NCI-H774 (cell line): ENCODE measurements at places on chromosomes 7 and 10.
A peak's percentile ranks its signal among the peaks of the same experiment; 100 is the strongest.

GRCh38 chr7:94476251-94476840 is 33.3 kb upstream of the CASD1 start:
- no peak for DNase-seq

DNA sequence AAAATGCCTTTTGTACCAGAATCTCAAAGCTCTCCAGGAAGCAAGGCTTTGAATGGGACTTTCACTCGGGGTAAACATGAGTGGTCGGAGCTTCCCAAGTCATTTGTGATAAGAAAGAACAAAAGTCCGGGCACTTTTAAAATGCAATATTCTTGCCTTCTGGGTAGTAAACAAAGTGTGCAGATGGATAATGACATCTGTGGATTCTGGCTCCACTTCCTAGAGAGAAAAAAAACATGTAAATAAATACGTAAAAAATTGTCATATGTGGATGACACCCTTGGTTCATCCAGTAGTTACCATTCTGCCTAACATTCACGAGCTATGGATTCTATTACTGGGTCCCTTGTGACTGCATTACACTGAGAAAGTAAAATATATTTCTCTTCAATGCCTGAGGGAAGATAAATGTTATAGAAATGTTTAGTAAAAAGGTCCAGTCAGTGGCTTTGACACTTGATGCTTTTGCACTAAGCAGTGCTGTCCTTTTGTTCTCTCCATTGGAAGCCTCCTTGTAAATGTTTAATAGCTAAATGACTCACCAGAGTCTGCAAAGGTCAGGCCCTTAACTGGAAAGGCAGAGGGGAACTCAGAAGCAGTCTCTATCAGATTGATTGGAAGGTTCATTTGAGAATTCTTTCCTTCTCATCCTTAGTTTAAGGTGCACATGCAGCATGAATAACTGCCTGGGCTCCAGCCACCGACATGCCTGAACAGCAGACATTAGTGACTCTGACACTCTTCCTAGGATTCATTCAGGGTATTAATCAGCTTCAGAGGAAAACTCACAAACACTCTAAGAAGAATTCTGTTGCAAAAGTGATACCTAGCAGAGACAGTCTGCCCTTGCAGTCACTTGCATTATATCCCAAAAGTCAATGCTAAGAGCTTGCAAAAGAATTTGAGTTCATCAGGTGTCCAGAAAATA is 11.7 kb upstream of the EDRF1 start:
- DNase-seq, result no peak

DNA sequence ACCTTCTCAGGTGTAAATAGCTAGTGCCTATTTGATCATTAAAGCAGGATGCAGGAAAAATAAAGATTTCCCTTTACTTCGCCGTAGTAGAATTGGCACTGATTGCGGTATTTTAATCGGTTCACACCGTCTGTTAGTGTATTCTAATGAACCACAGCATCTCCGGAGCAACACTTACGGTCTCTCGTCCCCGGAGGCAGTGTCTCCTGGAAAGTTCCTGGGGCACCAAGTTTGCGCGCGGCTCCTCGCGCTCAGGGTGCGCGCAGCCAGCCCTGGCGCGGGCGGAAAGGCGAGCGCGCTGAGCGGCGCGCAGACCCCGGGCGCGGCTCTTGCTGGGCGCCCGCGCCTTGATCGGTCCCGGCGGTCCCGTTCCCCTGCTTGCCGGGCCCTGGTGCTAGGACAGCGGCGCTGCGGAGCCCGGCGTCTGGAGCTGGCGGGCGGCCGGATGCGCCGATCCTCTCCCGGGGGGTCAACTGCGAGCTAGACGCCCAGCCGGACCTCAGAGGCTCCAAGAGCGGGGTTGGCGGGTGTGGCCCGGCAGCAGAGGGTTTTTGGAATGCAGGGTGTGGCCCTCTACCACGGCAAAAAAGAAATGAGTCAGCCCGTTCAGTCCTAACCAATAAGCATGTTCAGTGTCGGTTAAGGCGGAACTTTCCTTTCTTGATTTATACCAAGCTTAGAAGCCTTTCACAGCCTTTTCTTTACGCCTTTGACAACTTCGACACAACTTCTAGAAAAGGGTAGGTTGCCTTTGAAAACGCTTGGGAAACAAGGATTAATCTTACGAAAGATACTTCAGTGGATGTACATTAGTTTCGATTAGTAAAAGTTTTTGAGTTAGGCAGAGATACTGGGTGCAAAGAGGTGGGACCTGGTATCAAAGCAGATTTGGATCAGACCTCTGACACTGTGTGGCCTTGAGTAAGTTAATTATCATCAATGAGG is 166.8 kb upstream of the ASAH2 start:
- no peak for DNase-seq

DNA sequence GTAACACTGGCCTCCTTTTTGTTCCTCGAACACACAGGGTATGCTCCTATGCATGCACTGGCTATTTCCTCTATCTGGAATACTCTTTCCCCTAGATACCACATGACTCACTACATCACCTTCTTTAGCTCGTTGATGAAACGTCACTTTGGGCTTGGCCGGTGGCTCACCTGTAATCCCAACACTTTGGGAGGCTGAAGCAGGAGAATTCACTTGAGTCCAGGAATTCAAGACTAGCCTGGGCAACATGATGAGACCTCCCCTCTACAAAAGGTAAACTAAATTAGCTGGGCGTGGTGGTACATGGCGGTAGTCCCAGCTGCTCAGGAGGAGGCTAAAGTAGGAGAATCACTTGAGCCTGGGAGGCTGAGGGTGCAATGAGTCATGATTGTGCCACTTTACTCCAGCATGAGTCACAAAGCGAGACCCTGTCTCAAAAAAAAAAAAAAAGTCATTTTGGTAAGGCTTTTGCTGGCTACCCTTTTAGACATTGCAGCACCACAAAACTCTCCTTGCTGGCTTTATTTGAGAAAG is 14.5 kb downstream of the ANKIB1 start:
- DNase-seq, result no peak

DNA sequence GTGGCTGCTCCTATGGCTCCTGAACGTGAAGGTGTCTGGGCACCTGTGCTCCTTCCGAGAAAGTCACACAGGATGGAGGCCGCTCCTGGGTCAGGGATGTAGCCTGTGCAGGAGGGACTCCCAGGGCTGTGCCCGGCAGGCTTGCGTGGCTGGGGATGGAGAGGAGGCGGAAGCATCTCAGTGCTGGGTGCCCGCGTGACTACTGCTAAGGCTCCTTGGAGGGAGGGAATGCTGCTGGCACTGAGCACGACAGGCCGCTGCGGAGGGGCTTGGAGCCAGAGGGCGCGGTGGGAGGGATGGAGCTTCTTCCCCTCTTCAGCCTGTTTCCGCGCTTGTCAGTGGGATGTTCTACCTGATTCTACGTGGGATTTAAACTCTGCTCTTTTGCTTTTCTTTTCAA is 35.0 kb downstream of the ADCY1 start:
- no peak for DNase-seq

GRCh38 chr7:975702-976473 is 539 bp upstream of the COX19 start:
- DNase-seq, result no peak

- no peak for DNase-seq
Observed at GRCh38 chr7:90889210-90889609, 293.1 kb downstream of the CDK14 start.

DNA sequence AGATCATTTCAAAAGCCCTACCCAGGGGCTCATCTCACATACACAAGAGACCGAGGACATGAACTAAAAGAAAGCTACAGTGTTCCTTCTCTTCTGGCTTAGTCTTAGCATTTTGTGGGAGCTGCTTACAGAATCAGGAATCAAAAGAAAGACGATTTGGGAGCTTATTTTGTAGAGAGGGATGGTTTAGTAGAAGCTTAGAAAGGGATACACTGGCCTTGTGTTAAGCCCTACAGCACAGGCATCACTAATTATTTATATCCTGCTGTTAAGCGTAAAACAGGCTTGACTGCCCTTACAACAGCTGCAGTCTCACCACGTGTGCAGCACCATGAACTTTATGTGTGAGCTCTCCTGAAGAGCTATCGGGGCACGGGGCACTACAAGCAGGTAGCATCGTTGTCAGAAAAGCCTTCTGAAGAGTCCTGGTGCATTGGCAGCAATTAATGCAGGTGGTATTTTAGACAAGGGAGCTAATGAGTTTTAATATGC is 798.3 kb downstream of the NXPH1 start:
- peak; percentile 76 for DNase-seq

GRCh38 chr7:68734431-68734830 is 863.8 kb upstream of the AUTS2 start:
- DNase-seq, result no peak

DNA sequence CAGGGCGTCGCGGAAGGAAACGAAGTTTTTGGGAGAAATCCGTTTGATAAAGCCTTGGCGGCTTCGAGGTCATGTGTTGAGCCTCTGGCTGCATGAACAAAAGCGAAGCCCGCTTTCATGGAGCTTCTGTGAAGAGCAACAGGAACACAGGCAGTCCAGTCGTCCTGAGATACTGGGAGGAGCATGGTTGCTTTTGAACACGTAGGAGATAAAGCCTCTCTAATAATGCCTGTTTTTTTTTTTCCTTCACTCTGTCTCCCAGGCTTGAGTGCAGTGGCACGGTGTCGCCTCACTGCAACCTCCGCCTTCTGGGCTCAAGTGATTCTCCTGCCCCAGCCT is 473 bp upstream of the ZNF32 start:
- no peak for DNase-seq

GRCh38 chr10:33612551-33612950 is 278.1 kb upstream of the NRP1 start:
- DNase-seq, result no peak
